NCI-H2107 (cell line): ENCODE measurements at places on chromosomes 11 and 22.

GRCh38 chr11:113167599-113167998 is 146.8 kb upstream of the TTC12 start:
- no peak for DNase-seq

- DNase-seq, result no peak
Observed at GRCh38 chr22:41480397-41480735, 11.4 kb downstream of the ACO2 start.

DNA sequence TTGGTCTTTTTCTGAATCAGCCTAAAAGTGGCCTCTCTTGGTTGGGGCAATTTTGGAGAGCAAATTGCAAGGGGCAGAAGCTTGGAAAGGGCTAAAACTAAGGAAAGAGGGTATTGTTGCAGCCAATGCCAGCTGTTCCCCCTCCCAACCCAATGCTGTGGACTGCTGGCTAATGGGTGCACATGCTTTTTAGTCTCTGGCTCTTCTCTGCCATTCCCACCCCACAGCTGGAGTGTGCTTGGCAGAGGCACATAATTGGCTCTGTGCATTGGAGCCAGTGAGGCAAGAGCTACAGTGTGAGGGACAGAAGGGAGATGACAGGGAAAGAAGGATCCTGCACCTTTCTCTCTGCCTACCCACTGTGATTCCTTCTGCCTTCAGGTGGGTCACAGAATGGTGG is 140.0 kb downstream of the NECTIN1 start:
- no peak for DNase-seq

- DNase-seq, result no peak
Observed at GRCh38 chr11:40062616-40063015, 1396.8 kb downstream of the LRRC4C start.

- no peak for DNase-seq
Observed at GRCh38 chr11:44344921-44345320, 35.0 kb upstream of the ALX4 start.

GRCh38 chr11:125348141-125348651 is 147.9 kb downstream of the FEZ1 start:
- no peak for DNase-seq

- DNase-seq, result no peak
Observed at GRCh38 chr11:69912911-69913451, 93.8 kb upstream of the FGF3 start.

GRCh38 chr11:117766576-117766975 is 30.4 kb downstream of the DSCAML1 start:
- DNase-seq, result no peak

DNA sequence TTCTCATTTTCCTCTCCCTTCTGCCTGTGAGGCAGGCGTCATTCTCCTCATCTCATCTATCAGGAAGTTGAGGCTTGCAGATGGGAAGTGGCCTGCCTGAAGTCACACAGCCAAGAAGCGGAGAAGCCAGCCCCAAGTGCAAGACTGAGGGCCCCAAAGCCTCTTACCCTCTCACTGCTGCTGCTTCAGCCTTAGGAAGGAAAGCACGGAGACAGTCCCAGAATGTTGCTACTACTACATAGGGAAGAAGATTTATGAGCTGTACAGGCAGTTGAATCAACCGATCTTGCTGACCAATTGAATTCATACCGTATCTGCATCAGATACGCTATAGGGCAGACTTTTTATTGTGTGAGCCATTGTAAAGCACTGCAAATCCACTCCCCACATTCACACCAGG is 89.0 kb downstream of the CWC15 start:
- no peak for DNase-seq

DNA sequence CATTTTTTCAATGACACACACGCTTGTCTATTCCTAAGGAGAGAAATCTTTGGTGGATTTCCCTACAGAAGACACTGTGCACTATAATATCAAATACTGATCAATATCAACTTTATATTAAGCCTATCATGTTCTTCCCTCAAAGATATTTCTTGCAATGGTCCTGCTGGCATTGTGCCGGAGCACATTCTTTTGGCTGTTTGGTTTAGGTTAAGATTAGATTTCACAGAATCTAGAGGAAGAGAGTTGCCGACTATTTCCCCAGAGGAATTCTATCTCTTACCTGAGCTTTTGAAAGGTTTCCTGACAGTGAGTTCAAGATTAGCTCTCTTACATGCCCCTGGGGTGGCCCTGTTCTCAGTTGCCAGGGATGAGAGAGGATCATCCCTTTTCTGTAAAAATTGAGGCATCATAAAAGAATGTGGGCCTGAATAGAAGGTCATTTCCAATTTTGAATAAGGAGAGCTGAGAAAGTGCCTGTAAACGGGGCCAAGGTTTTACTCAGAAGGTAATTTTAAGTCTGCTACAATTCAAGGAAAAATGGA is 180.6 kb upstream of the ARHGAP20 start:
- no peak for DNase-seq

DNA sequence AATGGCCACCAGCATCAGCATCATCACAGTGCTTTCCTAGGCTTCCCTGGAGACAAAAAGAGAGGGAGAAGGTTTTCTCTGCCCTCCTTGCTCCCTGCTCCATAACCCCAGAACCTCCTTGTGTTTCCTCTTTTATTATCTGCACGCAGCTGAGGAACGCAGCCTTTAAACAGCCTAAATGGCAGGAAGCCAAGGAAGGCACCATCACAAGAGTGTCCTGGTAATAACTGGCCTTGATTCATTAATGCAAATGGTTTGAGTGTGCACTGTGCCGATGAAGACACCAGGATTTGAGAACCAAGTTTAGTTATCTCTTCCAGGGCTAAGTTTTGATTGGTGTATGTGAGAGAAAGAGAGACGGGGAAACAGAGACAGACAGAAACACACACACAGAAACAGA is 29.4 kb upstream of the DRD2 start:
- DNase-seq, result no peak

- DNase-seq, result no peak
Observed at GRCh38 chr22:42620084-42620483, 5.4 kb upstream of the POLDIP3 start.

DNA sequence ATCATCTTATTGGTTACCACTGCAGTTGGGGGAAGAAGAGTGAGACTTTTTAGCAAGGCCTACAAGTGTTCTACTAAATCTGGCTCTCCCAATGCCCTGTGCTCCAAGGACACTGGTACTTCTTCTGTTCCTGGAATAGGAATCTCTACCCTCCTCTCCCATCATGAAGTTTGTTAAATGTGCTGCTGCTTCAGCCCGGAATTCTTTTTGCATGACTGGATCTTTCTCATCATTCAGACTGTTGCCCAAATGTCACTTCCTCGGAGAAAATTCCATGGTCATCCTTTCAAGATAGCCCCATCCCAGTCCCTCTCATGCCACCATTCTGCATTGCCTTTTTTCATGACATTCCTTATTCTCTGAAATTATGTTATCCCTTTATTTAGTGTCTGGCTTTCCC is 400.8 kb downstream of the SOX6 start:
- no peak for DNase-seq

GRCh38 chr11:73430326-73430725 is 54.1 kb downstream of the RELT start:
- DNase-seq, result no peak

GRCh38 chr22:29755889-29756288 is 10.9 kb downstream of the ZMAT5 start:
- no peak for DNase-seq

DNA sequence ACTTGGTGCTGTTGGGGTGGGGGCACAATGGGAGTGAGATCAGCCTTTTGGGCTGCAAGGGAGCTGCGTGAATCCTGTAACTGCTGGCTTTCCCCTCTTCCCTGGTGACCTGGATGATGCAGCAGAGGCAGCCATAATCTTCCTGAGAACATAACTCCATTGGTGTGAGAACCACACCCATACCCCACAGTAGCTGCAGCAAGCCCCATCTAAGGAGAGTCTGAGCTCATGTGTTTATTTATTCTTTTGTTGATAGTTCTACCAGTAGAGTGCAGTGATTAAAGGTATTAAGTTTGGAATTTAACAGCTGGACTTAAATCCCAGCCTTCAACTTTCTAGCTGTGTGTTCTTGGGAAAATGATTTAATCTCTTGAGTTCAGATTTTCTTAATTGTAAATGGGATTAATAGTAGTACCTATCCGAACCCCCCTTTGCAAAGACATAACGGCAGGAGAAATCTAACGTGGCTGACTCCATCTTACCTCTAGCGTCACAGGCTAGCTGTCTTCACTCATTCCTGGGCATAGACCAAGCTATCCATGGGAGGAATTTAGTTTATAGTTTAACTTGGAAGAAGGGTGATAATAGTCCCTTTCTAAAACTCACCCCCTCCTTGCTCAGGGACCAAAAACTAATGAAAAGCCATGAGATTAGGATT is 385.0 kb upstream of the DDI1 start:
- DNase-seq, result no peak

DNA sequence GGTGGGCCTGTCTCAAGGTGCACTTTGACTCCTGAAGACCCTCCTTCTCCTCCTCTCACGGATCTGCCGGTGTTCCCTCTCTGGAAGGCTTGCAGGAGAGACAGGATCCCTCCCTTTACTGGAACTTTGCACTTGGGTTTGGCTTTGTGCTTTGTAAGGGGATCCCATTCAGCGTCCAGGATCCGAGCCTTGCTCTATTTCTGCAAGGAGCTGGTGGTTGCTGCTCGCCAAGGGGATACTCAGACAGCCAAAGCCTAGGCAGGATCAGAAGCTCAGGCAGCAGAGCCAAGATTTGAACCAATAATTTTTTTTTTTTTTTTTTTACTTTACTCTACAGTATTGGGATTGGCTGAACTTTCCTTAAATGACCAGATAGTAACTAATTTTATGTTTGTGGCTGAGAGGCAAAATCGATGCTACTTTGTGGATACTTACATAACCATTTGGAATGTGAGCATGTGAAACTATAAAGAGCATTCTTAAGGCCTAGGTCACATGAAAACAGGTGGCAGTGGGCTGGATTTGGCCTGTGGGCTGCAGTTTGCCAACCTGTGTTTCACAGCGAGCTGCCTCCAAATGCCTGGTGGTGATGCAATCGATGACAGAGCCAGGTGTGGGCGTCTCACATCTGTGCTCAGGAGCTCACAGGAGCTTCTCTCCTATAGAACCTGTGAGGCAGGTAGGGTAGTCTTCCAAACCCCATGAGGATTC is 25.2 kb downstream of the BCR start:
- no peak for DNase-seq

DNA sequence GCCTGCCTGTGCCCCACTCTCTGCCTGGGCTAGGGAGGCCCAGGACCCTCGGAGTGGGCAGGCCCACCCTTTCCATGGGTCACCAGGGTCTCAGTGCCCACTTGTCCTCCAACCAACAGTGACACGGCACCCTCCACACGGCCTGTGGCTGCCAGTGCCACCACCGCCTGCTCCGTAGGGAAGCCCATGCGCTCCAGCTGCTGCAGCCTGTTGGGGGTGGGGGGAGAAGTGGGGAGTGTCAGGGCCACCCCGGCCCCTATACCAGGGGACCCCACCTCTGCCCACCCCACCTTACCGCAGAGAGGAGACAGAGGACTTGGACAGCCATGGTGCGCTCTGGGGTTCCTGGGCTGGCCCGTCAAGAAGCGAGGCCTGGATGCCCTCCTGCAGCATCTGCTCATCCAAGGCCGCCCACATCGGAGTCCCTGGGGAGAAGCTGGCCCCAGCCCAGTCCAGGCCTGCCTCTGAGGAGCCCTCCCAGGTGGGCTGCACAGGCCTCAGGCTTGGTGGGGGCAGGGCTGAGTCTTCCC is 7.7 kb downstream of the RHBDD3 start:
- DNase-seq, result no peak

GRCh38 chr11:61873588-61874376 is 17.6 kb downstream of the FADS3 start:
- no peak for DNase-seq

GRCh38 chr11:118618991-118619375 is 11.6 kb downstream of the PHLDB1 start:
- DNase-seq, result no peak

DNA sequence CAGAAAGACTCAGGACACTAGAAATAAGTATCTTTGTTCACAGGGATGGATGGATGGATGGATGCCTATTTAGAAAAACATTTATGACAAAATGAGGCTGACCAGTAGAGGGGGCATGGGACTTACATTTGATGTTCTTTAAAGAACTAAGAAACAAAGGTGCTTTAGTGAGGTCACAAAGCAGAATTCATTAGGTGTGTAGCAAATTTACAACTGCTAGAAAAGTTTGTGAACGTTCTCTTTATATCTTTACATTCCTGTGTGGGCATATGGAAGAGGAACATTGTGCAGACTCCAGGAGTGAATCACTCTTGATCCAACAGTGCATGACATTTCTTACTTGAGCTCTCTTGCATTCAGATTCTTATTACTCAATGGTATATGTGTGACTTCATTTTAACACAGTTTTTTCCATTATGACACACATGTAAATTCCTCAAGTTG is 15.8 kb upstream of the SIK2 start:
- no peak for DNase-seq

- DNase-seq, result peak; percentile 26
Observed at GRCh38 chr22:31676700-31677099, 14.7 kb upstream of the PISD start.

DNA sequence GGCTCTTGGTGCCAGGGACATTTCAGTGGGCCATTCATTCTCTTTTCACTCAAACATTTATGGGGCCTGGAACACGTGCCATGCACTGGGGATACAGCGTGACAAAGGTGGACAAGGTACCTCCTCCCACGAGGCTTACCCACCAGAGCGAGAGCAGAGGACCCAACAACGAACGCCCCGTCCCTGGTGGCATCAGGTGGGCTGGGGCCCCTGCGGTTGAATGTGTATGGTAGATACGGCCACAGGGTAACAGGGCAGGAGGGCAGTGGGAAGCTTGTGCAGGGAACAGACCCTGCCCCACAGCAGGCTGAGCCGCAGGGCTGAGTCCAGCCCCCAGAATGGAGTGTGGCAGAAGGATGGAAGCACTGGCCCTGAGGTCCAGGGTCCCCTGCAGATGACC is 81.1 kb downstream of the LRRC32 start:
- no peak for DNase-seq
